Daoy (cell line): ENCODE measurements at places on chromosomes 13 and 19. TPM values are rescaled to one million over a fixed set of nuclear protein-coding genes. Genes with fewer than 3 reads are reported as not detected.

DNA sequence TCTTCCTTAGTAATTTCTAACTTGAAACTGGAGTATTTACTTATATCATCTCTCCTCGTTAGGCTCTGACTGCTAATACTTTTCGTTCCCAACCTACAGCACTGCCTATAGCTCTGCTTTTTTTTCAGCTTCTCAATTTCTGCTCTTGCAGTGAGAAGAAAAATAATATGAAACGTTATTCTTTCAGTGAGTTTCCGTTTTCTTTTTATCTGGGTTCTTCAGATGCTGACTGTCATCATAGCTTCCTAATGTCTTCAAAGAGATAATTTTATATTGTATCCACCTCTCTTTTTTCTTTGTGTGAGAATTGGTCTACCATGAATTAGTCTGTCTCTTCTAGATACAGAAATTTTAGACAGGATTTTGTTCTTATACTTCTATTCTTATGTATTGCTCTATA lies 454.9 kb downstream of the LMO7 start:
- DNase-seq = no peak

- DNase-seq = no peak
Observed at GRCh38 chr13:24263632-24264031, 45.7 kb upstream of the C1QTNF9 start.

DNA sequence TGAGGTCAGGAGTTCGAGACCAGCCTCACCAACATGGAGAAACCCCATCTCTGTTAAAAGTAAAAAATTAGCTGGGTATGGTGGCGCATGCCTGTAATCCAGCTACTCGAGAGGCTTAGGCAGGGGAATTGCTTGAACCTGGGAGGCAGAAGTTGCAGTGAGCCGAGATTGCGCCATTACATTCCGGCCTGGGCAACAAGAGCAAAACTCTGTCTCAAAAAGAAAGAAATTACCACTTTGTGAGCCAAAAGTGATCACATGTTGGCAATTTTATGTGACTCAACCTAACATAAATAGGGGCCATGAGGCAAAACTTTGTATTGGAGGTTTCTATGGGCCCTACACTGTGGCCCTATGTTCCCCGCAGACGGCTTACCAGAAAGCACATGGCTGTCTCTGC lies 72.2 kb downstream of the MAP4K1 start:
- no peak for DNase-seq

The CEACAM1 gene
- 0.17 TPM in 1 of 2 replicates, not detected in the other for total RNA-seq
